Natural killer cell (primary cell): ENCODE measurements at places on chromosomes 5 and 9. TPM values are rescaled to one million over a fixed set of nuclear protein-coding genes. Genes with fewer than 3 reads are reported as not detected.

DNA sequence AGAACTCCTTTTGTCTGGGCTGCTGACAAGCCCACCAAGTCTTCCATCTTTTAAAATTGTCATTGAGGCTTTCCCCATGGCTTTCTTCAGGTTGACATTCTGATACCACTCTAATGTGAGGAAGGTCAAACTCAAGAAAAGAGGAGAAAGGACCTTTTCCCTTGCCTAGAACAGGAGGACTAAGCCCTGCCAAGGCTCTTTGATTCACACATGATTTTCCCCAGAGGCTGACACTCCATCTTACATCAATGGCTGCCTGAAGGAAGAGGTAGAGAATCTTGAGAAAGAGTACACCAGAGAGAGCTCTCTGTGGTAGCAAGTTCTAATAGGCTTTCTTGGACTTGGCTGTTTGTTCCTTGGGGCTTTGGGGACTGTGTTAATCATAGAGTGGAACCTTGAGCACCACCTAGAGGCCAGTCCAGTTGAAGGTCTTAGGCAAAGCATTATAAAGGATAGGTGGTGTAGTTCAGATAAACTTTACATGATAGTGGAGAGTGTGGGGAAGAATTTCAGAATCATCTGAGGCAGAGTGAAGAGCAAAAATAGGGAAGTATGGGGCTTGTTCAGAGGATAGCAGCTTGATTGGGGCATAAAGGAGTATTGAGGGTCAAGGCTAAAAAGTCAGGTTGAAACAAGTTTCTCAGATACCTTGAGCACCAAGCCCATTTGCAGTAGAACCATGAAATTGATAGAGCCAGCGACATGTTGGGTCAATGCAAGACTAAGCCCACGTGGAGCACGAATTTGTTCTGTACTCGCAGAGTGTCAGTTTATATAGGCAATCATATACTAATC is 36.7 kb downstream of the NDFIP1 start:
- peak; percentile 21 for DNase-seq
- no peak overlapping the region for H3K4me3 ChIP-seq
- peaks cover 64% of the 10 kb centered on the region for H3K36me3 ChIP-seq
- H3K4me1 ChIP-seq, result no peaks in the 10 kb centered on the region

DNA sequence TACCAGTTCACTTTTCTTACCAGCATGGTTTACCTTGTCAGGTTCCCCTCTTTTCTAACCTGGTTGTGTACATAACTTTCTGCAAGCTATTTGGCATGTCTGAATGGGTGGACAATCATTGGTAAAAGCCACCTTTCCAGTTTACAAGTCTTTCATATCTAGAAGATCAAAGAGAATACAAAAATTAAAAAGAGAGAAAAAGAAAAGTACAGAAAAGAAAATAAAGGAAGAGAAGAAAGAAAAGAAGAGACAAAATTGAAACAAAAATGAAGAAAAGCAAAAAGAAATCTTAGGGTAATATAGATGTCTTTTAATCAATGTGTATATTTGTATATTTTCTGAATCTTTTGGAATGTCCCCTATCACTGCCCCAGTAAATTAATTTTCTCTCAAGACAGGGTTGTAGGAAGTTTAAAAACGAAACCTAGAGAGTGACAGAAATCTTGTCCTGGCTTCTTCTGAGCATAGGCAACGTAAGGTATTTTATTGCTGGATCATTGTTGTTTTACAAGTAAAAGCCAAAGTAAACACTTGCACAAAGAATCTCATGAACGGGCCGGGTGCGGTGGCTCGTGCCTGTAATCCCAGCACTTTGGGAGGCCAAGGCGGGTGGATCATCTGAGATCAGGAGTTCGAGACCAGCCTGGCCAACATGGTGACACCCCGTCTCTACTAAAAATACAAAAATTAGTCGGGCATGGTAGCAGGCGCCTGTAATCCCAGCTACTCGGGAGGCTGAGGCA is 98.7 kb upstream of the IFNE start:
- DNase-seq, result no peak
- no peak overlapping the region for H3K27ac ChIP-seq
- H3K4me1 ChIP-seq, result no peaks in the 10 kb centered on the region
- peaks cover 14% of the 10 kb centered on the region for H3K27me3 ChIP-seq

The NRARP gene
- 0.88 TPM for total RNA-seq

The NUTM2G gene
- total RNA-seq, result not detected

The ZSWIM6 gene
- total RNA-seq, result 8.7 TPM

The ITGA2 gene
- 0.20 TPM for total RNA-seq

The ANKDD1B gene
- 0.52 TPM for total RNA-seq
